A549 treated with dexamethasone at 1 μM for 4 hours (cell line): ENCODE measurements at places on chromosomes 5 and 9. TPM values are rescaled to one million over a fixed set of nuclear protein-coding genes. Genes with fewer than 3 reads are reported as not detected.

RNF183 gene
- total RNA-seq, result 0.07 to 0.17 TPM (median 0.11 TPM) in 3 of 5 replicates, not detected in the others

PCDHGA2 gene
- 0.46 to 0.83 TPM (median 0.69 TPM) in 5 replicates for total RNA-seq

ZNF79 gene
- total RNA-seq, result 5.6 to 6.9 TPM (median 6.3 TPM) in 5 replicates

CER1 gene
- not detected in 5 replicates for total RNA-seq

FOXD4 gene
- total RNA-seq, result 0.20 to 0.66 TPM (median 0.34 TPM) in 5 replicates

CFAP77 gene
- total RNA-seq, result 0.05 to 0.22 TPM (median 0.07 TPM) in 3 of 5 replicates, not detected in the others

IL13 gene
- total RNA-seq, result 0.07 TPM in 1 of 5 replicates, not detected in the others

CCL21 gene
- total RNA-seq, result not detected in 5 replicates

SNX2 gene
- total RNA-seq, result 37.0 to 58.5 TPM (median 38.1 TPM) in 5 replicates

IL7R gene
- 0.19 to 0.87 TPM (median 0.45 TPM) in 5 replicates for total RNA-seq

GABRA1 gene
- total RNA-seq, result not detected in 5 replicates

ANKDD1B gene
- total RNA-seq, result 0.07 TPM in 2 of 5 replicates, not detected in the others

LRRC70 gene
- 0.06 to 0.40 TPM (median 0.30 TPM) in 5 replicates for total RNA-seq

UGT3A1 gene
- not detected in 5 replicates for total RNA-seq

TAF1L gene
- total RNA-seq, result 0.01 TPM in 2 of 5 replicates, not detected in the others

IFNA21 gene
- not detected in 5 replicates for total RNA-seq

AUH gene
- total RNA-seq, result 7.7 to 10.4 TPM (median 9.0 TPM) in 5 replicates

INSYN2B gene
- 0.13 to 0.20 TPM (median 0.16 TPM) in 5 replicates for total RNA-seq

MTAP gene
- 4.1 to 21.2 TPM (median 5.5 TPM) in 5 replicates for total RNA-seq

TAS2R1 gene
- not detected in 5 replicates for total RNA-seq

HOMER1 gene
- 4.0 to 7.0 TPM (median 6.3 TPM) in 5 replicates for total RNA-seq

TLX3 gene
- total RNA-seq, result not detected in 5 replicates

PFN3 gene
- not detected in 5 replicates for total RNA-seq

IL4 gene
- total RNA-seq, result not detected in 5 replicates

HBEGF gene
- 5.5 to 6.7 TPM (median 5.7 TPM) in 5 replicates for total RNA-seq

PHF24 gene
- total RNA-seq, result 0.08 to 0.19 TPM (median 0.14 TPM) in 5 replicates

PCDHB7 gene
- 0.02 TPM in 1 of 5 replicates, not detected in the others for total RNA-seq

TGFBI gene
- total RNA-seq, result 1,392 to 2,102 TPM (median 1,727 TPM) in 5 replicates

MARCHF6 gene
- total RNA-seq, result 38.8 to 87.5 TPM (median 76.7 TPM) in 5 replicates

LCN15 gene
- 0.09 TPM in 2 of 5 replicates, not detected in the others for total RNA-seq

PDGFRB gene
- 0.14 to 0.27 TPM (median 0.22 TPM) in 5 replicates for total RNA-seq

FAM221B gene
- not detected in 5 replicates for total RNA-seq

SLC44A1 gene
- total RNA-seq, result 18.6 to 35.7 TPM (median 32.9 TPM) in 5 replicates

C5orf24 gene
- total RNA-seq, result 15.9 to 26.0 TPM (median 24.3 TPM) in 5 replicates

IGIP gene
- total RNA-seq, result 0.60 to 1.1 TPM (median 0.85 TPM) in 5 replicates

ALDH1B1 gene
- 49.4 to 55.4 TPM (median 52.4 TPM) in 5 replicates for total RNA-seq

NXNL2 gene
- total RNA-seq, result 0.52 to 0.88 TPM (median 0.71 TPM) in 5 replicates

SLC34A3 gene
- 0.05 to 0.11 TPM (median 0.06 TPM) in 5 replicates for total RNA-seq

GZMA gene
- total RNA-seq, result not detected in 5 replicates

NDUFAF2 gene
- 65.4 to 88.4 TPM (median 67.0 TPM) in 5 replicates for total RNA-seq

FOXI1 gene
- total RNA-seq, result not detected in 5 replicates

ZNF484 gene
- 2.1 to 2.9 TPM (median 2.5 TPM) in 5 replicates for total RNA-seq

SPINK6 gene
- 0.27 to 1.4 TPM (median 0.39 TPM) in 5 replicates for total RNA-seq

LURAP1L gene
- 22.6 to 29.2 TPM (median 27.1 TPM) in 5 replicates for total RNA-seq

FOXD4L3 gene
- total RNA-seq, result 0.05 to 0.08 TPM in 2 of 5 replicates, not detected in the others

PCDHA3 gene
- total RNA-seq, result 0.69 to 1.1 TPM (median 0.82 TPM) in 5 replicates

ARL14EPL gene
- total RNA-seq, result 0.06 to 0.22 TPM (median 0.15 TPM) in 5 replicates

TSSK1B gene
- total RNA-seq, result not detected in 5 replicates

CNTNAP3B gene
- total RNA-seq, result 10.3 to 17.3 TPM (median 15.3 TPM) in 5 replicates

MARVELD2 gene
- 2.7 to 3.5 TPM (median 2.8 TPM) in 5 replicates for total RNA-seq

TSTD2 gene
- total RNA-seq, result 7.9 to 12.0 TPM (median 11.0 TPM) in 5 replicates

TTLL11 gene
- 3.8 to 4.7 TPM (median 4.1 TPM) in 5 replicates for total RNA-seq

KCNMB1 gene
- total RNA-seq, result not detected in 5 replicates

ADAMTS2 gene
- total RNA-seq, result 0.08 to 0.28 TPM (median 0.09 TPM) in 5 replicates

PCDHA11 gene
- total RNA-seq, result 0.07 to 0.34 TPM (median 0.11 TPM) in 5 replicates

LEAP2 gene
- 0.48 to 0.98 TPM (median 0.75 TPM) in 5 replicates for total RNA-seq

GPR151 gene
- total RNA-seq, result not detected in 5 replicates

HMCN2 gene
- 0.02 to 0.12 TPM (median 0.02 TPM) in 5 replicates for total RNA-seq

IFNA14 gene
- not detected in 5 replicates for total RNA-seq
